Stimulated activated naive CD4-positive, alpha-beta T cell treated with Interleukin-2 at 50 U/mL for 16 hours (primary cell): ENCODE measurements at places on chromosomes 6 and 20.
A peak's percentile ranks its signal among the peaks of the same experiment; 100 is the strongest.

GRCh38 chr20:57465943-57466342, 59.0 kb downstream of the CTCFL start:
- no peak for DNase-seq

- peak; percentile 25 for DNase-seq
Observed at GRCh38 chr6:43509142-43509983, 783 bp downstream of the LRRC73 start.

- no peak for DNase-seq
Observed at GRCh38 chr20:53021934-53022333, 49.8 kb downstream of the TSHZ2 start.

GRCh38 chr6:83430611-83431544, at the start of gene ME1:
Gene ME1, minus strand, starts transcription at chr6:83431051. Its CDS starts 97 bp downstream, at chr6:83430954.
- peak; percentile 19 for DNase-seq

DNA sequence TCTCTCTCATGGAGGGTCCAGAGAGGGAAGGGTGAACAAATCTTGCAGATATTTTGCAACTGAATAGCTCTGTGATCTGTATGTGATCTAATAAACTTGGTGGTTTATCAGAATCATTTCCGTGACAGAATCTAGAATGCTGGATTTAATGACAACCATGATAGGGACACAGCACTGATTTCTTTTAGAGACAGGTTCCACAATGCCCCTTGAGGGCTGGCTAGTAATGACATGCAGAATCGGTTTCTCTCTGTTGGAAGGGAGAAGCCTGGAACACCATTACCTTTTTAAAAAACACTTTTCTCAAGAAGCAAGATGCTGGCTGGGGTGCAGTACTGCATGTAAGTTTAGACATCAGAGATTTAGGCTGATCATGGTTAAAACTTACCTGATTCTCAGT, 313.4 kb downstream of the CDH26 start:
- DNase-seq, result no peak

GRCh38 chr6:140601021-140601808, 1226.8 kb upstream of the CITED2 start:
- DNase-seq, result no peak

GRCh38 chr6:47094241-47094925, 52.3 kb upstream of the ADGRF1 start:
- no peak for DNase-seq
